ENCODE measurements at places on chromosomes 13 and 19. TPM values are rescaled to one million over a fixed set of nuclear protein-coding genes. Genes with fewer than 3 reads are reported as not detected.

The KLK7 gene
- total RNA-seq, result not detected

The SPIB gene
- total RNA-seq, result 0.23 TPM

The FPR1 gene
- 0.07 TPM for total RNA-seq

The LHB gene
- total RNA-seq, result not detected

The TEX29 gene
- not detected for total RNA-seq

The ZNF546 gene
- 1.8 TPM for total RNA-seq

The KRTDAP gene
- total RNA-seq, result not detected

The YJU2 gene
- 20.7 TPM for total RNA-seq

The PCDH20 gene
- not detected for total RNA-seq

The DBP gene
- 2.7 TPM for total RNA-seq

The LPAR2 gene
- total RNA-seq, result 2.9 TPM

The MKNK2 gene
- total RNA-seq, result 51.3 TPM

The VAV1 gene
- total RNA-seq, result 6.5 TPM

The PNMA8B gene
- total RNA-seq, result not detected

The ZNF568 gene
- total RNA-seq, result 1.2 TPM

The ENOX1 gene
- total RNA-seq, result 0.75 TPM

The APOC1 gene
- 131 TPM for total RNA-seq

The KLK14 gene
- total RNA-seq, result 0.28 TPM

The ZNF723 gene
- total RNA-seq, result not detected

The DDX49 gene
- total RNA-seq, result 43.2 TPM

The CDC42EP5 gene
- total RNA-seq, result 0.51 TPM

The SMIM44 gene
- total RNA-seq, result not detected

The ACP7 gene
- 0.14 TPM for total RNA-seq

The ZNF90 gene
- not detected for total RNA-seq

The PGLYRP1 gene
- not detected for total RNA-seq

The KIR3DL2 gene
- not detected for total RNA-seq

The ZNF296 gene
- 6.5 TPM for total RNA-seq

Data from A549 treated with RU486 at 1 μM for 4 hours (cell line).